ENCODE measurements at places on chromosomes 1 and 21.

- DNase-seq = no peak
These were observed 14.7 kb upstream of the SSX2IP start for GRCh38 chr1:84704872-84705417.

- DNase-seq = no peak
These were observed 13.5 kb upstream of the ZBED6 start for GRCh38 chr1:203781962-203782361.

GRCh38 chr1:182851825-182852224, 12.7 kb downstream of the DHX9 start:
- no peak for DNase-seq

DNA sequence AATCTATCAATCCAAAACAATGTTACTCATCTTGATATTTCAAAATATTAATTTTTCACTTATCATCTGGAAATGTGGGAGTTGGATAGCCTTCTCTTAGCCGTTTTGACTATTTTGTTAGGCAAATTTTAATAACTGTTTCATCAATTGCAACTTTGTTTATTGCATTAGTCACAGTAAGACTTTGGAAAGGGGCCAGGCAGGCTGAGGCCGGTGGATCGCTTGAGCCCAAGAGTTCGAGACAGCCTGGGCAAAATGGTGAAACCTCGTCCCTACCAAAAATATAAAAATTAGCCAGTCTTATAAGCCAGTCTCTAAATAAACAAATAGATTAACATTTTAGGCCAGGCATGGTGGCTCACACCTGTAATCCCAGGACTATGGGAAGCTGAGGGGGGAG, 113.0 kb upstream of the NR5A2 start:
- no peak for DNase-seq

Data from amniotic stem cell (primary cell).